LHCN-M2 (cell line): ENCODE measurements at places on chromosomes 7 and 10. TPM values are rescaled to one million over a fixed set of nuclear protein-coding genes. Genes with fewer than 3 reads are reported as not detected.

GRCh38 chr10:114052255-114052654, 8.6 kb downstream of the ADRB1 start:
- DNase-seq, result no peak

ARHGAP22 gene
- total RNA-seq, result 255 and 312 TPM in 2 replicates

DNA sequence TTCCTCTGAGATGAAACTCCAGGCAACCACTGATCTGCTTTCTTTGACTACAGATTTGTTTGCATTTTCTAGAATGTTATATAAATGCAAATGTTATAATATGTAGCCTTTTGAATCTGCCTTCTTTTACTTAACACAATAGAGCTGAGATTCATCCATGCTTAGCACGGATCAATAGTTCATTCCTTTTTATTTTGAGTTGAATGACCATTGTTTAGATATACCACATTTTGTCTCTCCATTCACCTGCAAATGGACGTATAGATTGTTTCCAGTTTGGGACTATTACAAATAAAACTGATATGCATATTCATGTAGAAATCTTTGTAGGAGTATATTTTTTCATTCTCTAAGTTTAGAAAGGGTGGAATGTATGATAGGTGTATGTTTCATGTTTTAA, 57.7 kb downstream of the VPS41 start:
- DNase-seq, result no peak

- DNase-seq, result no peak
Observed at GRCh38 chr7:14899030-14899429, 3.5 kb downstream of the DGKB start.

DNA sequence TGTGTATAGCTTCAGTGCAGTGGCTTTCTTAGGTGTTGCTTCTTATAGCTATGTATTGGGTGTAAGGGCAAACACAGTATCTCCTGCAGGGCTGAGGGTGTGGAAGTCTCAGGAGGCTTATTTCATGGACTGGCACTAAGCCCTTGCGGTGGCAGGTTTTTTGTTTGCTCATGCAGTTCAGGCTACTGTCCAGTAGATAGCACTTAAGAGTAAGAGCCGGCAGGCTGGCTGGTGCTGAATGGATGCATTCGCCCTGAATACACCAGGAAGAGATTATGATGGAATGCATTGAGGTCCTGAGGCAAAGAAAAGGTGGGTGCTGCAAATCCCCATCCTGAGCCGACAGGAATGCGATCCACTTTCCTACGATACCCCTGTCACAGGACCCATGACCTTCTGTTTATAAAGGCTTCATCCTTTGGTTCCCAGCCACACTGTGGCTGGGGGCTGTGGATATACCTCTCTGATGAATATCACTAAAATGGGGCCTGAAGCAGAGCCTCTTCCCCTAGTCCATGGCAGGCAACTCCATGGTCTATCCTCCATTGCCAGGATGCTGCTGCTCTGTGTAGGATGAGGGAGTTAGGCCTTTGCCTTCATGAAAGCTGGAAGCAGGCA, 44.9 kb downstream of the ANXA8 start:
- peak; percentile 26 for DNase-seq

GRCh38 chr7:2903682-2904162, 59.6 kb upstream of the GNA12 start:
- DNase-seq, result no peak

CPVL gene
- 0.06 and 0.19 TPM in 2 replicates for total RNA-seq

- no peak for DNase-seq
Observed at GRCh38 chr7:136697271-136697670, 171.2 kb upstream of the CHRM2 start.

DNA sequence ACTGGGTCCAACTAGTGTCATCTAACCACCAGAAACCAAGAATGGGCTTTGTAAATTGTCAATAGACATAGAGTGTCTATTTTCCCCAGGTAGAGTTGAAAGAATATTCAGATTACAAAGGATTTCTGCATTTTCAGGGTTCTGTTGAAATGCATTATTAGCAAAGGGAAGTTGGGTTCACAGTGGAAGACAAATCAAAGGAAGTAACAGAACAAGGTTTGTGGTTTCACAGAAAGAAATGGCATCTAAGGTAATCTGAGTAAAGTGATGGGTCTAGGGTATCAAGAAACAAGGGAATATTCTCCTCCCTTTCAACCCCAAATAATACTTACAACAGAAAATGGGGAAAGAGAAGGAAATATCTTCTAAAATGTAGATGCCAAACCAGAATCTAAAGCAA, 25.8 kb downstream of the CEP41 start:
- no peak for DNase-seq

- DNase-seq, result no peak
Observed at GRCh38 chr10:31317652-31318381, 1.2 kb upstream of the ZEB1 start.

DNA sequence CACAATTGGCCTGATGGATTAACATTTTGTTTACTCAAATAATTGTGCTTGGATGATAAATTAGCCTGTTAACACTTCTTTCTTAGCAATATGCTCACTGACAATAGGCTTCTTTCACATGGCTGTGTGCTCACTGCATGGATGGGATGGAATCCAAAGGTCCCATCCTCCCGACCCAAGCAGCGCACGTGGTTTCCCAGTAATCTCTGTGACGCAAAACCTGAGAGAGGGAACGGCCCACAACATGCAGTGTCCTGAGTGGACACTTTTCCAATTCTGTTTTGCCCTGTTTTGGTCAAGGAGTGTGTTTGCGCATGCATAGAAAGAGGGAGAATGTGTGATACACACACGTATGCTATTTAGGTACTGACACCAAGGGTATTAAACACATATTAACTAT, 42.1 kb upstream of the RASGEF1A start:
- no peak for DNase-seq

- DNase-seq, result no peak
Observed at GRCh38 chr7:21300692-21301091, 127.2 kb upstream of the SP4 start.

DNA sequence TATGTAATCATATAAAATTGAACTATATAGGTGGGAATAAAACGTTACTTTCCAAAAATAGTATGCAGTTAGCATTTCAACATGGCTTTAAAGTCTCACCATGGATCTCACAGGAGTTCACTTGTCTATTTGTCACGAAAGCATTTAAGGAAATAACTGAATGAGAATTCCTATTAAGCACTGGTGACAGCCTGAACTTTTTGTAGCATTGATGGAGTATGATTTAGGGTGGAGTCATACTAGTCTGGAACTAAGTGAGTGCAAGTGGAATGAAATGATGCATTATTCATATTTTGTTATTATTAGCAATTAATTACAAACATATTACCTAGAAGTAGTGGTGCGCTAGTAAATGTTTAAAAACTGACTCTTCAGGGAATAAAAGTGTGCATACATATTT, 26.0 kb upstream of the HIBADH start:
- DNase-seq, result no peak

GRCh38 chr7:1709281-1709680, 39.2 kb downstream of the ELFN1 start:
- DNase-seq, result no peak

RUFY2 gene
- 14.0 and 19.1 TPM in 2 replicates for total RNA-seq

MSMB gene
- not detected in 2 replicates for total RNA-seq

GRCh38 chr7:135706858-135707569, 21.0 kb downstream of the SLC13A4 start:
- no peak for DNase-seq

GRCh38 chr7:136857573-136857972, 10.9 kb upstream of the CHRM2 start:
- DNase-seq, result peak; percentile 56

GRCh38 chr7:22665923-22666322, 61.1 kb upstream of the IL6 start:
- peak; percentile 71 for DNase-seq

SNCG gene
- total RNA-seq, result 4.4 and 5.0 TPM in 2 replicates

DNA sequence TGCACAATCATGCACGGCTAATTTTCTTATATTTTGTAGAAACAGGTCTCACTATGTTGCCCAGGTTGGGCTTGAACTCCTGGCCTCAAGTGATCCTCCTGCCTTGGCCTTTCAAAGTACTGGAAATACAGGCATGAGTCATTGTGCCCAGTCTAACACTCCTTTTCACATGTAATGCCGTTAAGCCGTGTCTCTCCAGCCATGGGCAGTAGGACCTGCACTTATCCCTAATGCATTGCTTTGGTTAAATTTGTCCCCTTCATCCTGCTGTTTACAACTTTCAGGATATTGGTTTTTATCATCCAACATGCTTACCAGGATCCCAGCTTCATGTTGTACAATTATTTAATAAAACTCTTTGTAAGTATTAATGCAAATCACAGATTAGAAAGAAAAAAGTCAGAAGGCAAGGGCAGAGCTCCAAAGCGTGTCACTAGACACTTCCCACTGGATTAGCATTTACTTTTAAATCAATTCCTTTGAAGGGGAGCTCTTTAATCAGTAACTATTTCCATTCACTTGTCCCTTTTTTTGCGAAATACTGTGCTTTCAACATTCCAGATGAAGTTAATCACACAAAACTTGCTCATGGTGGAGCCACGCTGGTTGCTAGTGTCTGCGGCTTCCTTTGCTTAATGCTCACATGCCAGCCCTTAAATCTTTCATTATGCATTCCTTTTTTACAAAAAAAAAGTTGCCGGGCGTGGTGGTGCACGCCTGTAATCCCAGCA, 256.0 kb upstream of the AUTS2 start:
- no peak for DNase-seq

DNA sequence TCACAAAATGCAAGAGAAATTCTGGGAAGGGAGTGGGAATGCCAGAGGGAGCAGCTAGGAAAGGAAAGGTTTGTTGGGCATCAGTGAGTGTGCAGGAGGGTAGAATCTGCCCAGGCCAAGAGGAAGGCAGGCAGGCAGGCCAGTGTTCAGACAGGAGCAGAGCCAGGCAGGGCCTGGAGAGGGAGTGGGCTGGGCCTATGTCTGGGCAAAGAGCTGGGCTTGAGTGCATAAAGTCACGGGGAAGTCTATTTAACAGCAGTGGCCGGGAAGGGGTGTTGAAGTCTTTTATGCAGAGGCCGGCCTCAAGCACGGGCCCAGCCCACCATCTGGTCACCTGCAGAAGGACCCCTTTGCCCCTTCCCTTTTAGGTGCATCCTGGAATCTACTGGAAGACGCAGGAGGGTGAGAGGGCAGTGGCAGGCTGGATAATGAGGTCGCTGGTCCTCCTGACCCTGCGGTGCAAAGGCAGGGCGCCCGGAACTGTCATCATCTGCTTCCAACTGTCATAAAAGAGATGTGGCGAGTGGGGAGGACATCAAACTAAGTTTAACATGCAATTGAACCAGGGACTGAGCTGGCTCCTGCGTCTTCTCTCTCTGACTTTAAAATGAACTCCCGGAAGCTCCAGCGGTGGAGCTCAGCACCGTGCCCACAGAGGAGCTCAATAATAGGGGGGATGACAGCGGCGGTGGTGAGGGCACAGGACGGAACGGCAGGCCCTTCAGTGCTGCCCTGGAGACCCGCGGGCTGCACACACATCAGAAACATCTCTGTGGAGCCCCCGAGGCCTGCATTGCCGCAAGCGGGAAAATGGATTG, 29.5 kb downstream of the CARD11 start:
- no peak for DNase-seq

GRCh38 chr10:119222537-119222936, 15.2 kb downstream of the GRK5 start:
- no peak for DNase-seq

DNA sequence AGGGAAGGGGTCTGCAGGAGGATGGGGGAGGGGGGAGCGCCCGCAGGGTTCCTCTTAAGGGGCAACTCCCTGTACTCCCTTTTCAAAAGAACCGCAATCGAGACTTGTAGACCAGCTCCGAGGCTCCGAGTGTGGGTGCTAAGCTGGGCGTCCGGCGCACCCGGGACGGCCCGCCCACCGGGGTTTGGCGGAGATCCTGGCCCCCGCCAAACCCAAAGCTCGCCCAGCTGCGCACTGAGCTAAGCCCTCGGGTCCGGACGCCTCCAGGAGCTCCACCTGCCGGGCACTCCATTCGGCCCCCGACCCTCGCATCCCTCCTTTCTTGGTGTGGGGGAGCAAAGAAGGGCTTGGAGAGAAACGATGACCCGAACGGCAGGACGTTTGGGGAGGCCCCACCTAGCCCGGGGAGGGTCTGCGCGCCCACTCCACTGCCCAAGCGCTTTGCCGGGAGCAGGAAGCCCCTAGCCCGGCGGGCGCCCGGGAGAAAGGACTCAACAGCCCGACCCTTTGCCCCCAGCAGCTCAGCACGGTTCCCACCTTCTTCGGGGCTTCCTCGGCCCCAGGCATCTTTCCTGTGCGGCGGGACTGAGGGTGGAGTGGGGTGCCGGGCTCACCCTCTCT, 651 bp downstream of the AFAP1L2 start:
- no peak for DNase-seq

DNA sequence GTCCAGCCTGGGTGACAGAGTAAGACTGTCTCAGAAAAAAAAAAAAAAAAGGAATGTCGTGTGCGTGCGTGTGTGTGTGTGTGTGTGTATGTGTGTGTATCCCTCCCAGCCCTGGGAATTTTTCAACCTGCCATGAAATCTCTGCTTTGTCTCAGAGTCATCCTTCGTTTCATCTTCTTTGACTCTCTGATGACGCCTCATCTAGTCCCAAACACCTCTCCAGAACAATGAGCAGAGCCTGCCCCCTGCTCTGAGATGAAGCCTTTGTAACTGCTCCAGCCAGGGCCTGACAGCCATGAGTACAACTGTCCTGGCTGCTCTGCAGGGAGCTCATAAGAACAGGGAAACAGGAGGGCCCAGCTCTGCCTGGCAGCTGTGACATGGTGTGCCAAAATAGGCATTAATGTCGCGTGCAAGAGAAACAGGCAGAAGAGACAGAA, 149.5 kb downstream of the FAM107B start:
- peak; percentile 50 for DNase-seq

EPDR1 gene
- 99.6 and 105 TPM in 2 replicates for total RNA-seq

GRCh38 chr7:130667593-130668257, 823 bp downstream of the COPG2 start:
- DNase-seq, result no peak

GRCh38 chr7:102223184-102223583, 63.5 kb upstream of the SH2B2 start:
- DNase-seq, result no peak

DNA sequence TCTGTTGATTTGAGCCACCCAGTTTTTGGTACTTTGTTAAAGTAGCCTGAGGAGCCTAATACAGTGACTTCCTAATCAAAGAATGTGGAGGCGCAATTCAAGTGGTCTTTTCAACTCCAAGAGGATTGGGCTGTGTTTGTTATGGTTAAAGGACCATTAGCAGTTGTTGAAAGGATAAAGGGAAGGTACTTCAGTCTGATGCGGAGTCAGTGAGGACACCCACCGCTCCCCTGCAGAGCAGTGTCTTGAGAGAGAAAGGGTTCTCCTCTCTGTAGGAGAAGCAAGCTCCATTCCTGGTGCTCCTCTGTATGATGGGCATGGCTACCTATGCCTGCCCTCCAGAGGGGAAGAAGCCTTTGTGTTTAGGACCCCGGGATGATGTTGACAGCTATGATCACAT, 590.6 kb upstream of the C7orf33 start:
- no peak for DNase-seq
